ENCODE measurements at places on chromosomes 12 and 14.

GRCh38 chr14:39176263-39177167, 1.5 kb downstream of the PNN start:
- DNase-seq: no peak

GRCh38 chr12:104966677-104967076, 8.6 kb upstream of the SLC41A2 start:
- DNase-seq: no peak

DNA sequence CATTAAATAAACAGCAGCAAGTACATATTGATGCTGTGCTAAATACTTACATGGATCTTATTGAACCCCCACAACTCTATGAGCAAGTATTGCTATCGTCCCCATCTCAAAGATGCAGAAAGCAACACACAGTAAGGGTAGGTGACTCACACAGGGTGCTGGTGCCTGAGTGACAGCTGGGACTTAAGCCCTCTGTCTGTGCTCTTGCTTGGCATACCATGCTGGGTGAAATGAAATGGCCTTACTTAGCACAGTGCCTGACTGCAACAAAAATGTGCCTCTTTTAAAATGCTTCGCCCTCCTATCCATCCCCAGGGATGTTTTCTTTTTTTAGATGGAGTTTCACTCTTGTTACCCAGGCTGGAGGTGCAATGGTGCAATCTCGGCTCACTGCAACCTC, 788 bp downstream of the TEX52 start:
- no peak for DNase-seq

GRCh38 chr14:99124482-99125105, 147.4 kb downstream of the BCL11B start:
- DNase-seq: no peak

GRCh38 chr14:89249065-89249695, 167.9 kb downstream of the FOXN3 start:
- no peak for DNase-seq

DNA sequence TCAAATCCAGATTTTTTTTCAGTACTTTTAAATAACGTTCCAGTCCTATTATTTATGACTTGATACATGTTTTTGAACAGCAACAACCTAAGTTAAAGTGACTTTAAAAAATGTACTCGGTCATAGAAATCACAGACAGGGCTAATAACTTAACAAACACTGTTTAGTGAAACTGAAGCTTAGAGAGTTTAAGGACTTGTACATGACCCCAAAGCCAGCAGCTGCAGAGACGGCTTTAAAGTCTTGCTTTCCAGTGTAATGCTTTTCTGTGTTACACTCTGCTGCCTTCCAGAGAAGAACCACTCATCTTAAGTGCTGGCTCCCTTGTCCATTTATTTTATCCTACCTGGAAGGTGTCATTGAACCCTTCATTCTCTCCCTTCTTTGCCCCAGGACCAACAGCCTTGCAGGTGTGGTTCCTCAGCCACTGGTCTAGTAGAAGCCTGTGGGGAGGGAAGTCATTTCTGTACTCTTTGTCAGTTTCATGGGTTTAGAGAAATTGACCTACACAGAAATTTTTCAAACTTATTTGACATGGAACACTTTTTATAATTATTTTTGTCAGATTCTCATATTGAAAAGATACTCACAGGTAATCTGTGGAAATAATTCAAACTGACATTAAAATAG, 60.9 kb downstream of the NAV3 start:
- DNase-seq: no peak

DNA sequence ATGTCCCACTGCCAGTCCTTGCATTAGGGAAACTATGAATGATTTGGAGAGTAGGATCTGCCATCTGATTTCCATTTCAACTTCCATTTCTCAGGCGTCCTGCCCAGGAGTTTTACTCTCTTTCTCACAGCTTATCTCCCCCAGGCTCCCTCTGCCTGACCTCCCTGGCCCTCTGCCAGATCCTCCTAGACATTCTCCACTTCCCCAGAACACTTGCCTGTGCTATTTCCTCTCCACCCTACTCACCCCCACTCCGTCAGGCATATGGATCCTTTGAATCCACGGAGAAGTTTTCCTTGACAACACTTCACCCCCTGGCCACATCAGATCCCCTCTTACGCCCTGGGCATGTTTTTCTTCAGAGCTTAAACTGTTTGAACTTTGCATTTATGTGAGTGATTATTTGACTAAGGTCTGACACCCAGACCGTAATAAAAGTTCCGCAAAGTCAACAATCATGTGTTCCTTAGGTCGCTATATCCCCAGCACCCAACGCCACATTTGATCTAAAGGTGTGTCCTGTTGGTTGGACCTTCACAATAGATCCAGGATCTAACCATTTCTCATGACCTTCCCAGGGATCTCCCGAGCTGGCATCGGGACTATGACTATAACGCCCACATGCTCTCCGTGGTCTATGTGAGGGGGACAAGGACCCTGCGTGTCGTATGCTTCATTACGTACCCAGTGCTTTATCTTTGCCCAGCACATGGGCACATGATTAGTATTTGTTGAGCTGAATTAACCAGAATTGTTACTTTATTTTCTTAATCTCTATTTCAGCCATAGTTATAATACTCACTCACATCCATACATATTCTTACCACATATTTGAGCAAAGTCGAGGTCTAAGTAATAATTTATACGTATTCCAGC, 255.8 kb upstream of the FOXN3 start:
- no peak for DNase-seq

GRCh38 chr12:43551971-43552559, at the start of gene ADAMTS20:
TSS of gene ADAMTS20 (minus strand) at chr12:43552203. CDS start at chr12:43551921, 282 bp downstream.
- no peak for DNase-seq

DNA sequence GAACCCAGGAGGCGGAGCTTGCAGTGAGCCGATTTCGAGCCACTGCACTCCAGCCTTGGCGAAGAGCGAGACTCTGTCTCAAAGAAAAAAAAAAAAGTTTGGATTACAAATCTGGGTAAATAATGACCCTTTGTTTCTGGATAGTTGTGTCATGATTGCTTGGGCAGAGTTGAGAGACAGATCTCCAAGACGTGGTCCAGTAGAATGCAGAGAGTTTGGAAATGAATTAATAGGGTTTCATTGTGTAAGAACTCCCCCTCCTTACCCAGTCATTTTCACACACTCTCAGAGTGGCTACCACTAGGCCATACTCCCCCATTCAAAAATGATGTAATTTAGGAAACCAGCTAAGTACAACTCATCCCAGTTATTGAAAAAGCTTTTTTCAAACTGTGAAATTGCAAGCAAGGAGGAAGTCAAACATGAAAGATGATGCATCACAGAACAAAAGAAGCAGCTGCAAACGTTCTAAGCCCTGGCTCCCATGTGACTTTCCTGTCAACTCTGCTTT, 1331.9 kb downstream of the AACS start:
- DNase-seq: no peak

- no peak for DNase-seq
These were observed 34.4 kb downstream of the TMEM116 start for GRCh38 chr12:111978545-111978944.

- DNase-seq: no peak
These were observed 69.1 kb downstream of the PPP2R5E start for GRCh38 chr14:63474111-63474510.

DNA sequence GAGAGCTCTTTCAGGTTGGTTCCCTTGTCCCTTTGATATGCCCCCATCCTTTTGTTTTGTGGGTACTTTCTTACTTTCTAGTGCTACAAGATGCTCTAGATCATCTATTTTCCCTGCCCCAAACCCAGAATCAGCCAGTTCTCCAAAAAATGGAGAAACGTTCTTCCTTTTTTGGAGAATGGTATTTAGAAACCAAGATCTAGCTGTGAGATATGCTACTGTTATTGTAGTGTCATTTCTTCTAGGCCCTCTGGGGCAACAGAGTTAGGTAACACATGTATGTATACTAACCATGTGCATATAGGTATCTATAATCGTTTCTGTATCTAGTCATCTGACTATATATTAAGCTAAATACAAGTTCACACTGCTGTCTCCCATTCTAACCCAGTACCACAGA, 6.9 kb upstream of the IGFBP6 start:
- no peak for DNase-seq

DNA sequence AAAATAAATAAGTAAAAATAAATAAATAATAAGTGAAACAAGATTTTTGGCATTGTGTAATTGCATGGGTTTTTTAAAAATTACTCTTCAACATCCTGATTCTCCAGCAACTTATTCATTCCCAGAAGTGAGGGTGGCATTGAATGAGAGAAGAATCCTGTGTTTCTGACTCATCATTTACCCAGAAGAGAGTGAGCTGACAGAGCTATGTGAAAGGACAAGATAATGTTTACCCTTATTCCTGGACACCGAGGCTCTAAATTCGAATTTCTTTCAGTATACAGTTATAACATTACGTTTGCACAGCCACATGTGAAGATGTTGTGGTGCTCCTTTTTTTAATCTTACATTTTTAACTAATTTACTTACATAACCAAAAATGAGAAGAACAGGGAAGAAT, 36.4 kb downstream of the BBS10 start:
- no peak for DNase-seq

DNA sequence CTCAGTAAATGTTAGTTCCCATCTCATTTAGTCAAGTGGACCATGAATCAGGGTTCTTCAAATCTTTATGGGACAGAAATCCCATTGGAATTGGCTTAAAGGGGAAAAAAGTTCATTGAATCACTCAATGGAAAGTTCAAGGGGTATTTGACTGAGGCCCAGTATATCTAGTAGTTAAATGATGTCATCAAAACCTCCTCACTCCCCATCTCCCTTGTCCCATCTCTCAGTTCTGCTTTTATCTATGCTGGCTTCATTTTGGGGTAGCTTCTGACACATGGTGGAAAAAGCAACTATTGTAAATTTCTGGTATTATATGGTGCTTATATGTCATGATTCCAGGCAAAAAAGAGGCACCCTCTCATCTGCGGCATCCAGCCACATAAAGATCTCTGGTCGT, 51.9 kb downstream of the DAAM1 start:
- DNase-seq: no peak
